ENCODE measurements at places on chromosomes 7 and 10.

DNA sequence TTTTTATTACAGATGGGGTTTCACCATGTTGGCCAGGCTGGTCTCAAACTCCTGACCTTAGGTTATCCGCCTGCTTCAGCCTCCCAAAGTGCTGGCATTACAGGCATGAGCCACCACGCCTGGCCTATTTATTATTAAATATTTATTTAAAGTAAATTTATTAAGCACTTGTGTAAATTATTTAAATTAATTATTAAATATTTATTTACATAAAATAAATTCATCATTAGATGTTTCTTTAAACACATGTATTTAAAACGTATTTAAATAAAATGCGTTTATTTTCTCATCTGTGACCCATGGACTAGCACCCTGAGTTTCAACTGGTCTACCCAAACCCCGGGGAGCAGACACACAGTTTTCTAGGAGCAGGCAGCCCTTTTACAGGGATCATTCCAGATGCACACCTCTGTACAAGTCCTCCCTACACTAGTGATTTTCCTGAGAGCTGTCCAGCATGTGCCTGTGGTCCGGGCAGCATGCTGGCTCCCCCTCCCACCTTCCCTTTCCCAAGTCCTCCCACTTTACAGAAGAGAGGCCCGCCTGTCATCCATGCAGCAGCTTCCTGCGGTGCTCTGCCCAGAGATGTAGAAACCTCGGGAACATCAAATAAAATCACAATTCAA lies 89.2 kb upstream of the ATP6V0A4 start:
- DNase-seq = no peak

GRCh38 chr7:43628431-43628830 lies 45.5 kb downstream of the STK17A start:
- no peak for DNase-seq

DNA sequence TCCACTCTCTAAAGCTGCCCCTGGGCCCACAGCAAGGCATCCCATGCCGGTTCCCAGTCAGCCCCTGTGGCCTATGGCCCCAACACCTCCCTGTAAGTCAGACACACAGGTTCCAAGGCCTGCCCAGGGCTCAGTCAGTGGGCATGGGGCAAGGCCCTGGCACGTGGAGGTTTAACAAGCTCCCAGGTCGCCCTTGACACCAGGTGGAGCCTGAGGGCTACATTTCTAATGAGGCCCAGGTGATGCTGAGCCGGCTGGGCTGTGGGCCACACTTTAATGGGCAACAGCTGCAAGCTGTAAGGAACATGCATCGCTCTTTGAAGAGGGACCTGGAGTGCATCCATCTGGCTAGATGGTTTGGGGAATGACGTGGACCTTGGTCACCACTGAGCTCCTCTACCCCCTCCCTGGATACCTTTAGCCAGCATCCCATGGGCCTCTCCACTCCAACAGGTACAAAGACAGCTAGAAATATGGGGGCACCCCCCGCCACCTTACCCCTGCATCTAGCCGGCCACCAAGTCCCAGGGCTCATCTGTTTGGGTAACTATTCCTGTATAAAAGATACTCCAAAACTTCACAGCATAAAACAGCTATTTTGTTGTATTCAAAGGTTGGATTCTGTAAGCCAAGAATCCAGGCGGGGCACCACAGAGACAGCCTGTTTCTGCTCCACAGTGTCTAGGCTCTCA lies 122.5 kb downstream of the OAT start:
- no peak for DNase-seq

DNA sequence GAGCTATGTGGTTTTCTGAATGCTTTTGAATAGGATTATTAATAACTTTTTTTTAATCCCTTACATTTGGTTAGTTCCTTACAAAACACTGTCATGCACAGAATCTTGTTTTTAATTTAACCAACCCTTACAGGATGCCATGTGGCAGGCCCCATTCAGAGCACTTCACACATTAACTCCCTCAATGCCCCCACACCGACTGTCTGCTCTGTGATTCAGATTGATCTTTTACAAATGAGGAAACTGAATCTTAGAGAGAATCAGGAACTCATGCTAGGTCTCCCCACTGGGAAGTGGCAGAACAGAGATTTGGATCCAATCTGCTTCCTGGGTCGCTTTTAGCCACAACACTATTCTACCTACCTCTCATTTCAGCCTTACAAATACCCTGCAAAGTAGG lies 195.8 kb upstream of the NPVF start:
- DNase-seq = no peak

- no peak for DNase-seq
Measured at GRCh38 chr7:51569581-51569980, 253.0 kb upstream of the COBL start.

- no peak for DNase-seq
Measured at GRCh38 chr7:28408105-28408959, 4.0 kb upstream of the CREB5 start.

DNA sequence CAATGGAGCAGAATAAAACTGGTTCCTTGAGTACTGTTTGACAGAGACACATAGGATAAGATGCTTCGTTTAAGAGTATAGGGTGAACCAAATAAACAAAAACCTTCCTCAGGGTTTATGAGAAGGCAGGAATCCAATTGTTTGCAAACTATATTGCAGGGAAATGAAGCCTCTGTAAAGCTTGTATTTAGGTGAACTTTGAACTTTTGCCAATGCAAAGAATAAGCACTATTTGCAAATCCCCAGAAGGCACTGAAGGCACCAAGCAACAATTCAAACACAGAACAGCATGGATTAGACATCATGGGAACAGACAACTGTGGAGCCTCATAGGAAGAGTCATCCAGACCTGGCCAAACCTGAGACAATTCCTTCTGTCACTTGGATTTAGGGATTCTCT lies 47.1 kb upstream of the WASL start:
- DNase-seq = no peak

DNA sequence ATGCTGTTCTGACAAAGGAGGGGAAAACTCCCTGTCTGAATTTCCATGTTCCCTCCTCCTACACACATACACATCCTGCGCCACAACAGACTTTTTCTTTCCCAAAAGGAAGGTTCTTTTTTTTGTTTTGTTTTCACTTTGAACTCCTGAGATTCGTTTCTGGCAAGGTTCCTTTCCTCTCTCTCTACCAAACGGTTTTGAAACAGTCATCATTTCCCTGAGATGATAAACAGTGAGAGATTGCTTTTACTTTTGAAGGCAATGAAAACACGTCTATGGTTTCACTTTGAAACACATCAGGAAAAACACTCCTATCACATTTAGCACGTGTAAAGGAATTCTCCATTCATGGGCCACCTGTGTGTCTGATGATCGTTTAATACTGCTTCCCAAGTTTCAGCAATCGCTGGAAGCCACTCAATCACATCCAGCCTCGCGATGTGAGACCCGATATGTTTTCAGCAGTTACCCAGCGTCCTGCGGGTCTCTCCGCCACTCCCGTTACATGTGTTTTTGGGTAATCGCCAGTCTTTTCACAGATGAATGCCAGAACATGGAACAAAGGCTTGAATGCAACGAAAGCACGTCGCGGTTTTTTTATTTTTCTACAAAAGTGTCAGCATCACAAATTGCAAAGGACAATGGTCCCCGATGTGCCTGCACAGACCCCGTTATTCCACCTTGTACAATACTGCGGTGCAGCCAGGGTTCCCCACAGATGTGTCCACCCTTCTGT lies 62.8 kb upstream of the CUX1 start:
- no peak for DNase-seq

DNA sequence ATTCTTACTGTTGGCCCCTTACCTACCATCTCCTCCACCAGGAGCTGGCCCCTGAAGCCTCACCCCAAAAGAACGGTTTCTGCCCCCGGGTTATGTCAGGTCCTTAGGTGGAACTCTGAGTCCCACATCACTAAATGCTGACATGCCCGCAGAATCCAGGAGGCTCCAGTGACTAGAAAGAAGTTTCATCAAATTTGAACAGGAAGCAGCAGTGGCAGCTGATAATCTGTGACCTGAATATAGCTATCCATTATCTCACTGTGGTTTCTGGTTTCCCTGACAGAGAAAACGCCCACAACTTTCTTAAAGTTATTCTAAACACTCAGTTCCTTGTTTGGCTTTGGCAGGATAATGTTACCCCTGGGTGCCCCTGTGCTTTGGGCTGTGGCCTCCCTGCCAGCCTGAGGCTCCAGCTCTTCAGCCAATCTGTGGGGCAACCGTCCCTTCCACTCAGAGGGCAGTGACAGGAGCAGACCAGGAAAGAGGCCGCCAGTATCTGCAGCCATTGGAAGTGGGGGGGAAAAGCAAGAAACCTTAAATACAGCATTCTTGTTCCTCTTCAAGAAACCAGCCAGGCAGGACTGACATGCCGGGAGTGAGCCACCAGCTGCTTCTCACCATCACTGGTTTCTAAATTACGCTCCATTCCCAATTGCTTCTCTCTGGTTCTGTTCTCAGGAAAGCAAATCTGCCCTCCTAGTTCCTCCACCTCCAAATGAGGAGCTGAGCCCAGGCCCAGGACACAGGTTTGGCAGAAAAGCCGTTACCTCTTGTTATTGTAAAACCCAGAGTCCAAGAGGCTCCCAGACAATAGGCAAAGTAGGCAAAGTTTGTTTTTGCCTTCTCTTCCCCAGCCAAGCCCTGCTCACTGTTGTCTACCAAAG lies 41.2 kb upstream of the VCL start:
- peak; percentile 74 for DNase-seq

DNA sequence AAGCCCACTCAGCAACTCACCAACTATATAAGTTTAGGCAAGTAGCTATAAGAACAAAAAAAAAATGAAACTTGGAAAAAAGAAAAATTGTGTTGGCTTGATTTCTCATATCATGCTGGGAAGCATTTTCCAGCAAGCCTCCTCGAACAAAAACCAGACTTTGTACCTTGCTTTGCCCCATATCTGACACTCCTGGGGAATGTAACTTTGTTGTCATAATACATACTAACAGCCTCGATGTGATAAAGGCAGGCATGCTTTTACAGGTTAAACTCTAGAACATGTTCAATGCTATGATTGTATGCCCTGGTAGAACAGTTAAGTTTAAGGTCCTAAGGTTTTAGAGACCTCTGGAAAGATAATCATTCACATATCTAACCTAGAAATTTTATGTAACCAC lies 11.6 kb downstream of the CFAP43 start:
- no peak for DNase-seq

- DNase-seq = no peak
Measured at GRCh38 chr7:1150400-1151002, 9.5 kb downstream of the ZFAND2A start.

DNA sequence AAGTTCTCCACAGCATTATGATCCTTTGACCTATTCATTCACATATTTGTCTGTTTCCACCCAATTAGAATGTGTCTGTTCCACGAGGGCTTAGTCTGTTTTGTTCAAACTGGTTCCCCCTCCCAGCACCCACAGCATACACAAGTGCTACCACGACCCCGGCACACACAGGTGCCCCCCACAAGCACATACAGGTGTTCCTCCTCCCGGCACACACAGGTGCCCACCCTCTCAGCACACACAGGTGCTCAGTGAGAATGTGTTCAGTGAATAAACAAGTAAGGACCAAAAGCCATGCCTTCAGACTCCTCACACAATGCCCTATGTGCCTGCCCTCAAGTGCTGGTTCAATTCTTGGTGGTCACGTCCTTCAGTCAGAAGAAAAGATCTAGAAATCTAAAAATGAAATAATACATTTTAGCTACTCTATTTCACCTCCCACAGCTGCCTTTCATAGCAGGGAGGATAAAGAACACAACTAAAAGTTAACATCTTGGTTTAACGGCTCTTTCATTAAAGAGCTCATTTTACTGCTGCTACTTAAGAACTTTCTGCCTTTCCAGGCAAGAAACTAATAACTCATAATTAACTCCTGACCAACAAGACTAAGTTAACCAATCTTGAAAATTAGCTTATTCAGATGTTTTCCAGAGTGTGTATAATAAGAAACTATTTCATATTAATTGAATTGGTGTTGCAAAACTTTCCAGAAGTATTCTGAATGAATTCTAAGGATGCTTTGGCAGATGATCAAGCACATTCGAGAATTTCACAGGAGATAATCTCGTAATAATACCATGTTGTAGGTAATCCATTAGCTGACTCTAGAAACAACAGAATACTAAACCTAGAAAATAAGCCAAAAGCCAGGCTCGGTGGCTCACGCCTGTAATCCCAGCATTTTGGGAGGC lies 2.3 kb downstream of the DNMBP start:
- DNase-seq = no peak

DNA sequence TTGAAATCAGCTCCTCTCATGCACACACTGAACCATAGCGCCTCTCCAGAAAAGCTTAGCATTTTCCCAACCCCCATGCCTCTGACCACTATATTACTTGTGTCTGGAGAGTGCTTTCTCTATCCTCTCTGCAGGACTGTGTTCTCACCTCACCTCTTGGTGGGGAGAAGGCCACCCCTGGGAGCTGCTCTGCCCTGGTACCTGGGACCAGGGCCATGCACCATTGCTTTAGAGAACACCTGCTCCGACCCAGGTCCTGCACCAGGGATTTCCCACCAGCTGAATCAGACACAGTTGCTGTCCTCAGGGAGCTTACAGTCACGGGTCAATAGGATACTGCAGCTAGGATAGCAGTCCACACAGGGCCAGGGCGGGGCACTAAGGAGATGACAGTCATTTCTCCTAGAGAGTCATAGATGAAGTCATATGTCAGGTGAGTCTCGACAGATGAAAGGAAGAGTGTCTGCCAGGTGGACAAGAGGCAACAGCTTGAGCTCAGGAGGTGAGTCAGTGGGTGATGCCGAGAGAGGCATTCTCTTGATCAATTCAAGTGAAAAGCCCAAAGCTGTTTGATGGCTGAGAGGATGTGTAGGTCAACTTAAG lies 619 bp upstream of the LMTK2 start:
- DNase-seq = no peak

DNA sequence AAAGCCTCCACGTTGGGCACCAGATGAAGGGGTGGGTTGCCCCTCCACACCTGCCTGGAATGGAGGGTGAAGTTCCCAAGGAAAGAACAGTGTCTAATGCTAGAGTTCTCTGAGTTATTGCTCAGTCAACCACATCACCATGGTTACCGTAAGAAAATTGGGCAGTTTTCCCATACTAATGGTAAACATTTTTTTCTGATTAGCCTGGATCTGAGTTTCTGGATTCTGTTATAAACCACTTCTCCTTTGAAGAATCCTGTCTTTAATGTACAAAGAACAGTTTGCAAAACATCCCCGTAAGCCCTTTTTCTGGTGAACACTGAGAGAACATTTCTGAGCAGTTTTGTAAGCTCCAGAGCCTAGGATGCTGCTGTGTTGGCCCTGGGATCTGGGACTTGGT lies 45.5 kb downstream of the ABCC2 start:
- no peak for DNase-seq

DNA sequence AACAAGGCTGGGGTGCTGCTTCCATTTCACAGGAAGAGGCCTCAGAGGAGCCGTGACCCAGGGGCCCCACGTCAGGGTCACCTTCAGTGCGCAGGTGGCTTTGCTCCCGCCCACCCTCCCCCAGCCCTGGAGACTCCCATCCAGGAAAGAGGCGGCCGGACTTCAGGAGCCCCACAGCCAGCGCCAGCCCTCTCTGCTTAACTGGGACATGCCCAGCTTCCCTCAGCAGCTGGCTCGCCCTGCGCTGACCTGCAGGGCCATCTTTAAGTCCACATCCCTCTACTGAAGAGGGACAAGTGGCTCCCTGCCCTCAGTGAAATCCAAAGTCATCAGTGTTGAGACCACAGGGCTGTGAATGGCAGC lies 141.9 kb upstream of the PPP2R2D start:
- no peak for DNase-seq
